PC-3 (cell line): ENCODE measurements at places on chromosomes 5 and 9. TPM values are rescaled to one million over a fixed set of nuclear protein-coding genes. Genes with fewer than 3 reads are reported as not detected.

GRCh38 chr9:134957945-134958227 lies 40.2 kb upstream of the FCN1 start:
- no peak for DNase-seq

DNA sequence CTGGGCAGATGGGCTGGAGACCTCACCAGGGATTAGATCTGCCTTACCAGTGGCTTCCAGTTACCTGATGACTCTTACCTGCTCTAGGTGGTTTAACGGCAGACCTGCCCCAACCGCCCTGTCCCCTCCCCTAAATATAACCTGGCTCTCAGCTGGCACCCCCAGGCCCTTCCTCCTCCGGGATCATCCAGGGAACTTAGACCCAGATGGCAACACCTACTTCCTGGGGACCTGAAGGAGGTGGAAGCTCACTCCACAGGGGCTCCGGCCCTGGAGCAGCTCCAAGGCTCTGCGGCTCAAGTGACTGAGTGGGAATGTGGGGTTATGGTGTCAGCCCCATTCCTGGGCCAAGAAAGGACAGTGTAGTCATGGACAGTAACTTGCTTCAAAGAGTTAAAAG lies 130.4 kb downstream of the OLFM1 start:
- no peak for DNase-seq

DNA sequence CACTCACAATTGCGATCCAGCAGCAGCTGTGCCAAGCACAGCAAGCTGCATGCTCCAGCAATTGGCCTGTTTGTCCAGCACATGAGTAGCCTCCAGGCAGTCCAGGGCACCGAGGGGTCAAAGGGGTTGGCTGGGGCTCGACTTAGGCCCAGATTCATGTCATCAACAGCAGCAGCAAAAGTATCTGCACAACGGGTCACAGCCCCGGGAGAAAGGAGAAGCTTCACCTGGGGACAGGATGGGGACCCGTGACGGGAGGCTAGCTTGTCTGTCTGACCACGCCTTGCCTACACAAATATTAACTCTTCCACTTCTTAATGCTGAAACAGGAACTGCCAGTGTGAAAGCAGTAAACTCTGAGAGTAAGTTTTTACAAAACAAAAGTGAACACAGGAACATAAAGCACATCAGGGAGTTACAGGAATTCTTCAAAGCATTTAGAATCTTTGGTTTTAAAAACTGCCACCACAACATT lies 191.2 kb downstream of the PIK3R1 start:
- peak; percentile 2 for DNase-seq

- peak; percentile 26 for DNase-seq
Observed at GRCh38 chr5:159817262-159818029, 98.8 kb upstream of the ADRA1B start.

- DNase-seq, result no peak
Observed at GRCh38 chr5:142878638-142879037, 108.5 kb downstream of the ARHGAP26 start.

- DNase-seq, result no peak
Observed at GRCh38 chr5:116388564-116389258, 185.9 kb downstream of the SEMA6A start.

GRCh38 chr9:13804532-13804931 lies 509.4 kb downstream of the NFIB start:
- DNase-seq, result peak; percentile 87

The SOHLH1 gene
- total RNA-seq, result not detected in 2 replicates

The TAF11L10 gene
- not detected in 2 replicates for total RNA-seq
